ENCODE measurements at places on chromosomes 16 and 17. TPM values are rescaled to one million over a fixed set of nuclear protein-coding genes. Genes with fewer than 3 reads are reported as not detected.

BHLHA9 gene
- not detected for total RNA-seq

WSCD1 gene
- 93.3 TPM for total RNA-seq

CCL13 gene
- total RNA-seq: not detected

YPEL2 gene
- total RNA-seq: 2.7 TPM

OR1F1 gene
- not detected for total RNA-seq

KRTAP4-9 gene
- total RNA-seq: not detected

TTC19 gene
- 40.3 TPM for total RNA-seq

SMPD3 gene
- total RNA-seq: 3.2 TPM

SLC5A11 gene
- not detected for total RNA-seq

ZNRF1 gene
- 48.4 TPM for total RNA-seq

C1QTNF1 gene
- total RNA-seq: 1.0 TPM

PRSS33 gene
- total RNA-seq: 0.39 TPM

GAST gene
- total RNA-seq: not detected

C1QTNF8 gene
- 0.30 TPM for total RNA-seq

KRTAP2-3 gene
- not detected for total RNA-seq

GFAP gene
- total RNA-seq: not detected

OTOA gene
- total RNA-seq: 0.34 TPM

CETP gene
- not detected for total RNA-seq

CLEC18B gene
- 2.1 TPM for total RNA-seq

All from neural crest cell (in vitro differentiated cells).